ENCODE measurements at places on chromosomes 7 and 10.

DNA sequence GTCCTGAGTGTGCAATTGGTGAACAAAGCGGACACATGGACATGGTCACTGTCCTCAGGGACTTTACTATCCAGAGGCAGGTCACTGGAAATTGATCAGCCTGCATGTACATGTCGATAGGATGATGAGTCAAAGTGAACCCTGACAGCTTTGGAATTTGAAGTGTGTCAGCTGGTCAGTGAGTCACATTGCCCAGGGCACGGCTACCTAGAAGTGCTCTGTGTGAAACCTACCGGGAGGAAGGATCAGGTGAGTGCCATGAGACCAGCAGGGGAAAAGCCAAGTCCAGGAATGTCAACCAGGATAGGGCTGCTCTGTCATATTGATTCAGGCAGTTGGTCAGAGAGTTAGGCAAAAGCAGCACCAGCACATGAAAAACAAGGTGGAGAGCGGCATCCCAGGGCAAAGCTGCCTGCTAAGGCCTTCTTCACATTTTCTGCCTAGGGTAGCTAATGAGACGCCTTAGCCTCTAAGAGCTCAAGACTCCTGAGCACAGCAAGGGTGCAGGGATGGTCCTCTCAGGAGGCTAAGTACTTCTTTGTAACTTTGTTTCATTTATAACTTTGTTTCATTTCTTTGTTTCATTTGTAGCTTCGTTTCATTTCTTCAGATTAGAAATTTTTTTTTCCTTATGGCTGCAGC is 19.4 kb upstream of the PDCD4 start:
- peak; percentile 70 for DNase-seq

DNA sequence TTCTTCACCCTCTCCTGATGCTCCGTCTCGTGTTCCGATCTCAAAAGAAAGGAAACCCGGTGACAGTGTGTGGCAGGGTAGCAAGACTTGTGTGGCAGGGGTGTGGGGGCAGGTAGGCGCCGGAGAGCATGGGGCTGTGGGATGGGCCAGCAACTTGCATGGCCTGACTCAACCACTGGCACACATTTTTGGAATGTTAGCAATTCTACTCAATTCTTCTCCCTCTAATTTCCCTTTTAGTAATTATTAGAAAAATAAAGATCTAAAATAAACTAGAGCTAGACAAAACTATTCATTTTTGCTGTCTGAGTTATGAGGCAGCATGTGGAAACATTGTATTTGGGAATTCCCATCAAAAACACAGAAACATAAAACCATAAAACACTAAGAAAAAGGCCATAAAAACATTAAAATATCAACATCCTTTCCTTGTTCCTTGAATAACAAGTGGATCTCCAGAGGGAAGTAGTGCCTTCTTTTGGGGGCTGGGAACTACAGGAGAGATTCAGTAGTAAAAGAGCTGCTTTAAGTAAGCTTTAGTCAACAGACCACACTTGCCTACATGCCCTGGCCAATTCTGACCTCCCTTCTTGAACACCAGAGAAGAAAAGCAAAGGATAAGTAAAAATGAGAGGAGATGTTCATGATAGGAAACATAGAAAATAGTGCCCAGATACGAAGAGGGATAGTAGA is 21.8 kb downstream of the SEMA3C start:
- DNase-seq = peak; percentile 30

DNA sequence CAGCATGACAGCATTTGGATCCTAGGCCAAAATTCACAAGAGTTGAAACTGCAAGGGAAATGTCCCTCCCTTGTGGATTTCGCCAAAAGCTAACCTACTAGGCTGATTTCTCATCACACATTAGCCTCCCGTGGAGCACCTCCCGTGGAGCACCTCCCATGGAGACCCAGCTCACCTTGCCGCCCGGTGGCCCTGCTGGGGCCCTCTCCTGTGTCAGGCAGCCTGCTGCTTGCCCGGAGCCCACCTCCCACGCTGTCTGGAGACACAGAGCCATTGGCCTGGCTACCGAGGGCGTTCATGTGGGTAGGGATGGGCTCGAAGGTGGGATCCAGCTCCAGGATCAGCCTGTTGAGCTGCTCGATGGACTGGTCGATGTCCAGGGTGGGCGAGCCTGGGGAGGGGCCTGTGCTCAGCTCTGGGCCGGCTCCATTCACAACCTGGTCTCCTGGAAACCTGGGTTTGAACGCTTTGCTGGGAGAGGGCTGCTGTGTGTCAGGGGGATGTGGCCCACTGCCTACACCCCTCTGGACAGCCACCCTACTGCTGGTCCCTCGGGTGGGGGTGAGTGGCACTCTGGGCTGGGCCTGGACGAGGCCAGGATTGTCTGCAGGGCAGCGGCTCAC is 213.6 kb downstream of the TNS3 start:
- no peak for DNase-seq

DNA sequence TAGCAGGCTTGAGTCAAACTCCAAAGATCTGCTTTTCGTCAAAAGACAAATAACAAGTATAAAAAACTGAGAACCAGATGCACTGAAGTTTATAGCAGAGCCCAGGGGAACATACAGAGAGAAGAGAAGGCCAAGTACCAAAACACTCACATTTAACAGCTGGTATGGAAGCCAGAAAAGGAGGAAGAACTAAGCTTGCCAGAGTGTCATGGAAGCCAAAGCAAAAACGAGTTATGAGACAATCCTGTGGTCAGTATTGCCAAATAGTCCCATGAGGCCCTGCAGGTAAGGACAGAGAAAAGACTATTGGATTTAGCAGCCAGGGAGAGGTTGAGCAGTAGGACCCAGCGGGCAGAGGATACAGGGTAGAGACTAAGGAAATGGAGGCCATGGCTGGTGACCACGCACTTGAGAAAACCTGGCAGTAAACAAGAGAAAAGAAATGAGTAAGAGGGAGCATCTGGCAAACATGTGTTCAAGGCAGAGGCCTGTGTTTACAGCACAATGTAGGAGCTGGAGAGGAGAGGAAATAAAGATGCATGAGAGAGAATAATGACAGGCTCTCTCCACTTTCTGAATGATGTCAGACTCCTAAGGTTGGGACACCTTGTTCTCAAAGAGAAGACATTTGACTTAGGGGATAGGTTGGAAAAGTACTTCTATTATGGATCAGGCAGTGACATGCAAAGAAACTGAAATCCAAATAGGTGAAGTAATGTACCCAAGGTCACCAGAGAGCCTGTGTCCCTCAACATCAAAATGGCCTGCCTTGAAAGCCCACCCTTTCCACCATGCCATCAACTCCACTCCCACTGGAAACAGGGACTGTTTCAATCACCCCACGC is 9.1 kb downstream of the CREB3L2 start:
- peak; percentile 93 for DNase-seq

- DNase-seq = peak; percentile 74
Measured at GRCh38 chr10:15725603-15726002, 5.9 kb upstream of the ITGA8 start.

DNA sequence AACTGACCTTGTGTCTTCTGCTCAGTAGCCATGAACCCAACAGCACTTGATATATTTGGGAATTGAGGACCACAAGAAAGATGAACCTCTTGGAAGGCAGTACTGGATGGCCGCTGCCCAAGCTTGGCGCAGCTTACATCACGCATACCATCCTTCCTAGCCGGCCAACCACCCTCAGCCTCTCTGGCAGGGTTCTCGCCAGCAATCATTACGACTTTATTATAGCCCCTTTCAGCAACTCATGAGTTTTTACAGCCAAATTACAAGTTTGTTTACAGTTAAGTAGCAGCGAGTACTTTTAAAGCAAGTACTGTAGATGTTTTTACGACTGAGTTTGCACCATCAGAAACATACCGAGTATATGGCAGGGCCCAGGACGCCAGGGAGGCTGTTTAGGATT is 769.1 kb downstream of the SUGCT start:
- DNase-seq = no peak

- DNase-seq = no peak
Measured at GRCh38 chr7:130149281-130150139, 55.7 kb downstream of the TMEM209 start.

DNA sequence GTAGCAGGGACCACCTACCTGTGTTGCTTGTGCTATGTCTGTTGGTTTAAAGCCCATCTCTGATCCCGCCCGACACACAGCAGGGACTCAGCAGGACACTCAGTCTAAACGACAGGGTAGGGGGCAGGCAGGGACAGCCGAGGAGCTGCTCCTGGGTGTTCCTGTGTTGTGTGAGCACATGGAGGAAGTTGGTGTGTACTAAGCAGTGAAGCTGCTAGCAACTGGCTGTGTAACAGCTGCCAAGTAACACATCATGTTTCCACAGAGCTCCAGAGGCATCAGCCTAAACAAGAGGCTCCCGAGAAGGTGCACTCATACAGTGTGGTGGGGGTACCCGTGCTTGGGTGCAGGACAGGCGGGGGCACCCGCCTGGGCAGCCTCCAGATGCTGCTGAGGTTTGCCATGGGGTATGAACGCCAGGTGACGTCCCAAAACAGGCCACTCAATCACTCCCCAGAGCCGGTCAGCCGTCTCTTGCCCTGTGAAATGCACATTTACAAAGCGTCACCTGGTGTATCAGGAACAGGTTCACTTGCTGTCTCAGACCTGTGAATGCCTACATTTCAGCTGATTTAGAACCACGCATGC is 59.6 kb downstream of the PTPRN2 start:
- DNase-seq = no peak

GRCh38 chr10:287814-288213 is 152.6 kb downstream of the ZMYND11 start:
- DNase-seq = peak; percentile 55

GRCh38 chr7:66557214-66558200 is 71.2 kb upstream of the KCTD7 start:
- DNase-seq = peak; percentile 54

DNA sequence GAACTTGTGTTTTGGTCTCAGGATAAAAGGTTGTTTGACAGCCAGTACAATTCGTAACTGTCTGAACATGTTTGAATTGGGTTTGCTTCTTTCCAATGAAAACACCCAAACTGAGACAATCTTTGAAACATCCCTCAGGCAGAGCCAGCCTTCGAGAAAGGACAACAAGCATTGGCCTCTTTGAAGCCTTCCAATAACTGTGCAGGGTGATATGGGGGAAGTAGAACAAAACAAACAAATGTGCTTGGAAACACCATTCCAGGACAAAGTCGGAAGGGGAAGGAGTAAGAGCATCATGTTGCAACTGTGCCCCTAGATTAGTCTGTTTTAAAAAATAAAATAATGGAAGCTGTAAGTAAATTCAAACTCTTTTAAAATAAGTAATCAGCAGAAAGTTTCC is 39.5 kb downstream of the IL2RA start:
- DNase-seq = no peak

DNA sequence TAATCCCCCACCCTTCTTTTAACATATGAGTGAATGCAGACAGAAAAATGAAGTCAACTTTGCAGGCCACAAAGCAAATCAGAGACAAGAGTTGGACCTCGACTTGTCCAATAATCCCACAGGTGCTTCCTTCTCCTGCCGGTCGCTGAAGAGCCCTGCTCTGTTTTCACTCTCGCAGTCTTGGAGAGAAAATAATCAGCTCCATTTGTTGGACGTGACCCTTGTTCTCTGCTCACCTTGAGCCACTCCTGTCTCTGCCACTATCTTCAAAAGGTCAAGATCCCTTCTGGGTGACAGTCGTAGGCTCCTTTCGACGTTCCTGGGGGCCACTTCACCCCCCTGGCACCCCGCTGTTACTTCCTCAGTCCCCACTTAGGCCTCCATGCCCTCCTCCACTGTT is 2.8 kb upstream of the KLF6 start:
- no peak for DNase-seq

DNA sequence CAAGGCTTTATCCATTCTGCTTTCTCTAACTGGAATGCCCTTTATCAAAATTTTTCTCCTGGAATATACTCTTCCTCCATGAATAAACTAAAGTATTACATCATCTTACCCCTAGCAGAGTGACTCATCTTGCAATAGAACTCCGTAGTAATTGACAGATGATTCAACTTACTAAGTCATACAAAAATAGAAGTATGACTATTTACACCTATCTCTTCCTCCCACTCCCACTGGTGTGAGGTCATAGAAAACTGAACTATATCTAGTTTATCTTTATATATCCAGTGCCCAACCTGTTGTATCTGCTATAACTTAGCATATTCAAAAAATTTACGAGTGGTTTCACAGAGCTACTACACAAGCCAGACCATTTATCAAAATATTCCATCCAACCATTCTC is 26.1 kb downstream of the ABCB1 start:
- peak; percentile 61 for DNase-seq

- peak; percentile 71 for DNase-seq
Measured at GRCh38 chr7:117810642-117811512, 62.4 kb downstream of the CTTNBP2 start.

- no peak for DNase-seq
Measured at GRCh38 chr10:37619336-37619735, 238.1 kb downstream of the ZNF248 start.

GRCh38 chr10:12533151-12533550 is 183.8 kb downstream of the CAMK1D start:
- peak; percentile 13 for DNase-seq

GRCh38 chr10:124898471-124898870 is 43.5 kb upstream of the ZRANB1 start:
- no peak for DNase-seq

GRCh38 chr7:27169658-27170425 is 4.3 kb downstream of the HOXA10 start:
- DNase-seq = peak; percentile 91

GRCh38 chr10:52855546-52856325 is 83.2 kb upstream of the MBL2 start:
- DNase-seq = no peak

GRCh38 chr7:158802535-158803366 is 26.6 kb downstream of the ESYT2 start:
- peak; percentile 71 for DNase-seq

- DNase-seq = no peak
Measured at GRCh38 chr7:104936546-104936945, 77.5 kb upstream of the KMT2E start.

- DNase-seq = no peak
Measured at GRCh38 chr10:13767676-13768178, 181.0 kb downstream of the PRPF18 start.

GRCh38 chr10:72175149-72175548 is 40.7 kb upstream of the ANAPC16 start:
- peak; percentile 67 for DNase-seq

DNA sequence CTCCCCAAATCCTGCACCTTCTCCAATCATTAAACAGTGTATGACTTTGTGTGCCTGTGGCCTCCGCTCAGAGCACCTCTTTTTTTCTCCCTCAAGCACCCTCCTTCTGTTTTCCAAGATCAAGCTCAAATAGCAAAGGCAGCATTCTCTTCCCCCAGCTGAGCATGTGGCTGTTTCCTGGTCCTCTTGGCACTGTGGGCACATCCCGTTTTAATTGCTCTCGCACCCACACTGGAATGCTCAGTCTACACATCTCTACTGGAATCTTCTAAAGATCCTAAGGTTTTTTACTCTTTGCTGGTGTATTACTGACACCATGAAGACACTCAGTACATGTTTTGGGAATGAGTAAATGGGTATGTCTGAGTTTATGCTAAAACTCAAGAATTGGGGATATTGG is 107.4 kb downstream of the WDFY4 start:
- peak; percentile 8 for DNase-seq
